ENCODE measurements at places on chromosomes 1 and 21.

- no peak overlapping the region for H3K4me3 ChIP-seq
- no peaks in the 10 kb centered on the region for H3K36me3 ChIP-seq
- H3K27ac ChIP-seq, result no peak overlapping the region
- H3K27me3 ChIP-seq, result peaks cover 1% of the 10 kb centered on the region
- DNase-seq, result no peak
These were observed 40.6 kb upstream of the RABGAP1L start for GRCh38 chr1:174118751-174119150.

GRCh38 chr1:30904962-30905335, 3.6 kb downstream of the SDC3 start:
- peaks cover 2% of the 10 kb centered on the region for H3K36me3 ChIP-seq
- H3K27me3 ChIP-seq, result peaks cover 46% of the 10 kb centered on the region
- H3K4me3 ChIP-seq, result no peak overlapping the region
- no peak overlapping the region for H3K27ac ChIP-seq

- no peaks in the 10 kb centered on the region for H3K36me3 ChIP-seq
- no peak overlapping the region for H3K27ac ChIP-seq
- no peak overlapping the region for H3K4me3 ChIP-seq
- no peak for DNase-seq
- H3K27me3 ChIP-seq, result no peaks in the 10 kb centered on the region
- H3K4me1 ChIP-seq, result no peaks in the 10 kb centered on the region
These were observed 138.2 kb upstream of the BRINP3 start for GRCh38 chr1:190615818-190616217.

- no peak overlapping the region for H3K4me3 ChIP-seq
- no peak overlapping the region for H3K27ac ChIP-seq
- DNase-seq, result no peak
- H3K4me1 ChIP-seq, result peaks cover 56% of the 10 kb centered on the region
These were observed 135.3 kb upstream of the EDN2 start for GRCh38 chr1:41619511-41620364.

DNA sequence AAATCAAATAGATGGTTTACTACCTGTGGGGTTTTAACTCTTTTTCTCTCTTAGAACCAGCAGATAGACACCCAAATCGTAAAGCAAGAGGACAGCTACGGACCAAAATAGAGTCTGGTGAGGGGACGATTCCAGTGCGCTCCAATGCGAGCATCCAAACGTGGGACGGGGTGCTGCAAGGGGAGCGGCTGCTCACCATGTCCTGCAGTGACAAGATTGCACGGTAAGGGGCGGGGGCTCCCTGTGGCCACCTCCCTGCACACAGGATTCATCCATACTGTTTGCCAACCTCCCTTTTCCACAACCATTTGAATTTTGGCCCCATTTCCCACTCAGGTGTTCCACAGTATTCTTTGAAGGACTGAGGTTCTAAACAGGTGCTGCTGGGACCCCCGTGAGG, 102.8 kb downstream of the POFUT2 start:
- no peak overlapping the region for H3K4me3 ChIP-seq
- DNase-seq, result no peak
- H3K27me3 ChIP-seq, result no peaks in the 10 kb centered on the region
- no peaks in the 10 kb centered on the region for H3K4me1 ChIP-seq
- H3K36me3 ChIP-seq, result peaks cover 62% of the 10 kb centered on the region

DNA sequence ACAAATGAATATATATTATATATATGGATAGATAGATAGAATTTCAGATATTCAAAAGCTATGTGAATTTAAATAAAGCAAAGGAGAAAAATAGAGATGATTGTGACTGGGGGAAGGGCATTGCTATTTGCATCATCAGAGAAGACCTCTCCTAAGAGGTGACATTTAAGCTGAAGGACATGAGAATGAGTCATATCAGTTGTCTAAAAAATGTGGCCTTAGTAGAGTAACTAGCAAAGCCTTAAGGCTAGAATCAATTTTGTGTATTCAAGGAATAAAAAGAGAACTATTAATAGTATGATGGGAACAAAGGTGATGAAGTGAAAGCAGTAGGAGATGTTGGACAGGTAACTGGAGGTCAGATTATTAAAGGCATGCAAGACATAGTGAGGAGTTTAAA, 34.8 kb upstream of the SLC35F3 start:
- no peak overlapping the region for H3K27ac ChIP-seq
- no peak overlapping the region for H3K4me3 ChIP-seq
- no peaks in the 10 kb centered on the region for H3K27me3 ChIP-seq
- no peak for DNase-seq
- H3K4me1 ChIP-seq, result no peaks in the 10 kb centered on the region

- no peak overlapping the region for H3K27ac ChIP-seq
- no peaks in the 10 kb centered on the region for H3K27me3 ChIP-seq
- no peak for DNase-seq
- H3K4me3 ChIP-seq, result no peak overlapping the region
- H3K4me1 ChIP-seq, result no peaks in the 10 kb centered on the region
These were observed 79.1 kb upstream of the IVNS1ABP start for GRCh38 chr1:185396126-185396525.

DNA sequence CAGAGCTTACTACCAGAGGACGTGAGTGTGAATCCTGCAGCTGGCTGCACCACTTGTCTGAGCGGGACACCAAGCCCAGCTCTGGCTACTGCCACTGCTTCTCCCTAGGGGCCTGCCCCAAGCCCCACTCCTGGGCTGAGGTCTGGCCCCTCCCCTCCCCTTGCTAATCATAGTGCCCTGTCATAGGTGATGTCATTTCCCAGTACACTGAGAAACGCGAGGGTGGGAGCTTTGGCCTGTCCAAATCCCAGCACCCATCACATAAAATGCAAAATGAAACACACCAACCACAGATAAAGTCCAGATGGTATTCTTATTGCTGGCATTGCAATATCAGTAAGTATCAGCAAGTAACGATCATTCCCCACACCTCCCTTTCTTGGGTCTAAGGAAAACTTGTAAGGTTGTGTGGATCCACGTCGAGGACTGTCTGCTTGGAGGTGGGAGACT, 77.7 kb downstream of the TOMM20 start:
- no peak overlapping the region for H3K4me3 ChIP-seq
- H3K4me1 ChIP-seq, result peaks cover 44% of the 10 kb centered on the region
- H3K36me3 ChIP-seq, result peaks cover 3% of the 10 kb centered on the region
- H3K27ac ChIP-seq, result peak overlapping the region; percentile 66
- no peak for DNase-seq

- no peak overlapping the region for H3K27ac ChIP-seq
- peak overlapping the region; percentile 95 for H3K4me3 ChIP-seq
- DNase-seq, result no peak
- peaks cover 51% of the 10 kb centered on the region for H3K4me1 ChIP-seq
- H3K27me3 ChIP-seq, result peaks cover 2% of the 10 kb centered on the region
These were observed 311 bp downstream of the IRF2BP2 start for GRCh38 chr1:234609691-234610042.

DNA sequence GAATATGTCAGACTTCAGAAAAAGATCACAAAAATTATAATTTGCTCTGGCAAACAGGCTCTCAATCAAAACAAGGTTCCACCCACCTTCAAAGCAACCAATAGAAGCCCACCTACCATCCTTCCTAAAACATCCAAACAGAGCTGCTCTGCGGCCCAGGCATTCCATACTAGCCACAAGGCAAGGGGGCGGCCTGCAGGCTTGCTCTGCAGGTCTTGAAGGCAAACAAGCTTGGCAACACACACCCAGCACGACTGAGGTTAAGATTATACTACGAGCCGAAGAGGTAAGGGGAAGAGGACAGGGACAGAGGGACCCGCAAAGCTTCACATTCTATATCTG, 207.3 kb downstream of the SLC45A1 start:
- no peaks in the 10 kb centered on the region for H3K27me3 ChIP-seq
- H3K27ac ChIP-seq, result no peak overlapping the region
- H3K4me1 ChIP-seq, result peaks cover 41% of the 10 kb centered on the region
- peak; percentile 79 for DNase-seq
- H3K36me3 ChIP-seq, result peaks cover 28% of the 10 kb centered on the region

DNA sequence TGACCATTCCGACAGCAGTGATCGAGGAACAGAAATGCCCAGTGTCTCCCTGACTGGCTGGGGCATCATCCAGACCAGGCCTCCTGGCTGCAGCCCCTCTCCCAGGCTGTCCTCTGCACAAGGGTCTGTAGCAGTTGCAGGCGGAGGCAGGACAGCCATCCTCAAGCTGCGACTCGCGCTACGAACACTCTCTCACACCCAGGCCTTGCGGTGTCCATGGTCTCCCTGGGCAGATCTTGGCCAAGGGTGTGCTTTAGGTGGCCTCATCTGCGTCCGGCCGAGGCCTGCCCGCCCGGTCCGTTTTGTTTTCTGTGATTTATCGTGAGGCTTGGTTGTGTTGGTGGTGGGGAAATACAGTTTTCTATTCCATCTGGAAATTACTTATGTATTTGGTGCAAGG, 15.7 kb downstream of the FTCD start:
- no peak for DNase-seq
- H3K36me3 ChIP-seq, result no peaks in the 10 kb centered on the region
- no peak overlapping the region for H3K4me3 ChIP-seq
- H3K4me1 ChIP-seq, result peaks cover 10% of the 10 kb centered on the region
- H3K27ac ChIP-seq, result no peak overlapping the region
- no peaks in the 10 kb centered on the region for H3K27me3 ChIP-seq

GRCh38 chr1:26145041-26145959, 13.6 kb upstream of the FAM110D start:
- H3K4me3 ChIP-seq, result no peak overlapping the region
- H3K27ac ChIP-seq, result no peak overlapping the region
- peaks cover 24% of the 10 kb centered on the region for H3K27me3 ChIP-seq
- peaks cover 2% of the 10 kb centered on the region for H3K4me1 ChIP-seq
- no peaks in the 10 kb centered on the region for H3K36me3 ChIP-seq

GRCh38 chr1:22662318-22662717, 9.3 kb downstream of the C1QB start:
- H3K27ac ChIP-seq, result no peak overlapping the region
- H3K4me3 ChIP-seq, result no peak overlapping the region
- no peaks in the 10 kb centered on the region for H3K4me1 ChIP-seq
- no peaks in the 10 kb centered on the region for H3K27me3 ChIP-seq

DNA sequence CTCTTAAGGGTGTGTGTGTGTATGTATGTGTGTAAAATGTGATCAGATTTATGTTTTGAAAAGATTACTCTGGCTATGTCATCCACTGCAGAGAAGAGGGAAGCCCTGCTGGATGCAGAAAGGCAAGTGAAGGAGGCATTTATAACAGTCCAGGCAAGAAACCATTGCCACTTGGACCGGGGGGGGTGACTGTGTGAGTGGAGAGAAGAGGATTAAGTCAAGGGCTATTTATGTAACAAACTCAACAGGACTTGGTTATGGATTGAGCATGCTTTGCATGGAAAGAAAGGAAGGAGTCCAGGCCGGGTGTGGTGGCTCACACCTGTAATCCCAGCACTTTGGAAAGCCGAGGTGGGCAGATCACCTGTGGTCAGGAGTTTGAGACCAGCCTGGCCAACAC, 143.0 kb downstream of the URB2 start:
- no peak overlapping the region for H3K4me3 ChIP-seq
- H3K27ac ChIP-seq, result no peak overlapping the region
- H3K4me1 ChIP-seq, result no peaks in the 10 kb centered on the region
- no peaks in the 10 kb centered on the region for H3K36me3 ChIP-seq
- DNase-seq, result no peak
- peaks cover 24% of the 10 kb centered on the region for H3K27me3 ChIP-seq

DNA sequence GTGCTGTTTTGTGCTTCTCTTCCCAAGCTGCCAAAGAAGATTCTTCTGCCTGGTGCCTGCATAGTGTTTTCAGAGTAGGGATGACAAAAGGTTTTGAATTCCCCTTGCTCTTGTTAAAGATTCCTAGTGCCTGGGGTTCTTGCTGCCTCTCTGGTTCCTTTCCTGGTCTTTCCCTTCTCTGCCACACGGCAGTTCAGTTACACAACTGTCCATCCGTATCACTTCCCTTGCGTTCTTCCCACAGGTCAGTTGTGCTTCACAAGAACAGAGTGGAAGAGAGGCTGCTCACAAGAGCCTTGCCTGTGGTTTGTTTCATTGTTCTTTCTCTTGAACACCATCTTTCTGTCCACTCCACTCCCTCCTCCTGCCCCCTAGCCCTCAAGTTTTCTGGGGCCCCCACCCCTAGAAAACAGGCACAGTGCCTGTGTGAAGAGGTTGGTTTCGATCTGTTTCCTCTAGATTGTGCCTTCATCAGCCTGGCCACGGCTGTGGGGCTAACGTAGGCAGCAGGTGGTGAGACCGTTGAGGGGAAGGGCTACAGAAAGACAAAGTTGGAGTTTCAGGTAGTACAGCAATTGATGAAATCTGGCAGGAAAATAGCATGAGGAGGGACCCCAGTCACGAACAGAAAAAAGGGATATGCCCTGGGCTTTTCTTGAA, 5.8 kb downstream of the VASH2 start:
- DNase-seq, result no peak
- no peak overlapping the region for H3K27ac ChIP-seq
- no peak overlapping the region for H3K4me3 ChIP-seq
- H3K27me3 ChIP-seq, result peaks cover 45% of the 10 kb centered on the region

DNA sequence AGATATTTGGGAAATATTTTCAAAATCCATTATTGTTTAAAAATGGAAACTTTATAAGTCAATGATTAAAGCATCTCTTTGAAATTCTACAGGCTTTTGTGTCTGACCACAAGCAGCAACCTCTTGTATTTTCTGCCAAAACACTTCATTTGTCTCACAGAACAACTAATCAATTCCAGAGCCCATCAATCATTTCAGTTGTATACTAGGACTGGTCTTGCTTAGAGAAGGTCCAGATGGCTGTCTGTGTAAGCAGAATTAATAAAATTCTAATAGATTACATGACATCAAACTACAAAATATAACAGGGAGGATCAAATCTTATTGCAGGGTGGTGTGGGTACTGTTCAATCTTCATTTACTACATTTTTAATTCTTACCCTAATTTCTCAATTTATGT, 76.4 kb downstream of the ACBD6 start:
- H3K36me3 ChIP-seq, result peaks cover 12% of the 10 kb centered on the region
- H3K27ac ChIP-seq, result no peak overlapping the region
- H3K4me3 ChIP-seq, result no peak overlapping the region
- H3K27me3 ChIP-seq, result no peaks in the 10 kb centered on the region
- peaks cover 4% of the 10 kb centered on the region for H3K4me1 ChIP-seq

- H3K4me1 ChIP-seq, result no peaks in the 10 kb centered on the region
- H3K4me3 ChIP-seq, result no peak overlapping the region
- H3K27ac ChIP-seq, result no peak overlapping the region
- no peaks in the 10 kb centered on the region for H3K36me3 ChIP-seq
These were observed 25.6 kb downstream of the SLC45A1 start for GRCh38 chr1:8343464-8344001.

GRCh38 chr1:55720261-55720660, 505.1 kb upstream of the USP24 start:
- DNase-seq, result no peak
- no peaks in the 10 kb centered on the region for H3K36me3 ChIP-seq
- H3K4me1 ChIP-seq, result no peaks in the 10 kb centered on the region
- H3K4me3 ChIP-seq, result no peak overlapping the region
- no peak overlapping the region for H3K27ac ChIP-seq

Measured in activated CD4-positive, alpha-beta T cell treated with anti-CD3 and anti-CD28 coated beads, Interleukin-2, amount 10 ng/mL, durations not matched to agents 24 days and 14 days (primary cell).